Brain microvascular endothelial cell (primary cell): ENCODE measurements at places on chromosomes 6 and 20.
A peak's percentile ranks its signal among the peaks of the same experiment; 100 is the strongest.

- DNase-seq, result no peak
Measured at GRCh38 chr6:56659721-56660380, 17.2 kb upstream of the DST start.

GRCh38 chr6:11374036-11375010 is 141.9 kb upstream of the NEDD9 start:
- DNase-seq, result no peak

DNA sequence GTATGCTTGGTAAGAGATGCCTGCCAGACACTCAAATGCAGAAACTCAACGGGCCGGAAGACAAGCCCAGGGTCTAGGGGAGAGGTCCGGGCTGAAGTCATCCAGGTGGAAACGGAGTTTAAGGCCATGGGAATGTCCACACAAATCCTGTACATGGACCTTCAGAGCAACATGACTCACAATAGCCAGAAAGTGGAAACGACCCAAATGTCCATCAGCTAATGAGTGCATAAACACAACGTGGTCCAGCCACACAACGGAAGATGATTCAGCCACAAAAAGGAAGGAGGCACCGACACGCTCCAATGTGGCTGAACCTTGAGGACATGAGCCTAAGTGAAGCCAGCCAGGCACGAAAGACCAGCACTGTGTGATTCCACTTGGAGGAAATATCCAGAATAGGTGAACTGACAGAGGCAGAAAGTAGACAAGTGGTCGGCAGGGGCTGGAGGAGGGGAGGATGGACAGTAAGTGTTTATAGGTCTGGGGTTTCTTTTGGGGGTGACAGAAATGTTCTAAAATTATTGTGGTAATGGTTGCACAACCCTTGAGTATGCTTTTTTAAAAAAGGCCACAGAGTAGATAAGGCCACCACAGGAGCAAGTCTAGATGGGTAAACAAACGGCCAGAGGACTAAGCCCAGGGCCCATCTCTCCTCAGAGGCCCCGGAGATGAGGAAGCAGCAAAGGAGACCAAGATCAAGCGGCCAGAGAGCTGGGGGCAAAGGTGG is 105.6 kb downstream of the PREX1 start:
- peak; percentile 88 for DNase-seq

DNA sequence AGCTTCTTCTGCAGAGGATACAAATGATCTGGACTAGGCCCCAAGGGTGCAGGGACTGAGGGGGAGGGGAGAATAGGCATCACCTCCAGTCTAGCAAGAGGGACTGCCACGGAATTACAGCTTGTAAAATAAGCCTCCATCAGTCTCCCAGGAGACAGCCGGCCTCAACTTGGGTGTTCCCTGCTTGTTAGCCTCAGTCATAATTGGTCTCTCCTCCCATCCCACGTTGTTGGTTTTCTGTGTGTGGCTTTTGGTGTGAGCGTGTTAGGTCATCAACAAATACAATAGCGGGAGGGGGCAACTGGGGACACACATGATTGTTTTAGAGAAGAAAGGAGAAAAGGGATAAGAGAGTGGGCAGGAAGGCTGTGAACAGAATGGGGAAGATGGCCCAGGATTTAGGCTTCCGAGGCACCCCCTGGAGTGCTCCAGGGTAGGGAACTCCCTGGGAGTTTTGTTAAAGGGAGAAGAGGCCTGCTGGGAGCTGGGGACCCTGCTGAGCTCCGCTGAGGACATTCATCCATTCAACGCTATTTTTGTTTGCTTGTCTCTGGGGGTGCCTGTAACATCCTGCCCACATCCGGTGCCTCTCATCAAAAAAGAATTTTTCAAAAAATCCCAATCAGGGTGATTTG is 9.2 kb downstream of the FOXA2 start:
- DNase-seq, result no peak

- DNase-seq, result no peak
Measured at GRCh38 chr6:169858293-169858934, 107.0 kb downstream of the ERMARD start.

GRCh38 chr6:149895833-149896271 is 2.1 kb downstream of the RAET1E start:
- DNase-seq, result peak; percentile 53

DNA sequence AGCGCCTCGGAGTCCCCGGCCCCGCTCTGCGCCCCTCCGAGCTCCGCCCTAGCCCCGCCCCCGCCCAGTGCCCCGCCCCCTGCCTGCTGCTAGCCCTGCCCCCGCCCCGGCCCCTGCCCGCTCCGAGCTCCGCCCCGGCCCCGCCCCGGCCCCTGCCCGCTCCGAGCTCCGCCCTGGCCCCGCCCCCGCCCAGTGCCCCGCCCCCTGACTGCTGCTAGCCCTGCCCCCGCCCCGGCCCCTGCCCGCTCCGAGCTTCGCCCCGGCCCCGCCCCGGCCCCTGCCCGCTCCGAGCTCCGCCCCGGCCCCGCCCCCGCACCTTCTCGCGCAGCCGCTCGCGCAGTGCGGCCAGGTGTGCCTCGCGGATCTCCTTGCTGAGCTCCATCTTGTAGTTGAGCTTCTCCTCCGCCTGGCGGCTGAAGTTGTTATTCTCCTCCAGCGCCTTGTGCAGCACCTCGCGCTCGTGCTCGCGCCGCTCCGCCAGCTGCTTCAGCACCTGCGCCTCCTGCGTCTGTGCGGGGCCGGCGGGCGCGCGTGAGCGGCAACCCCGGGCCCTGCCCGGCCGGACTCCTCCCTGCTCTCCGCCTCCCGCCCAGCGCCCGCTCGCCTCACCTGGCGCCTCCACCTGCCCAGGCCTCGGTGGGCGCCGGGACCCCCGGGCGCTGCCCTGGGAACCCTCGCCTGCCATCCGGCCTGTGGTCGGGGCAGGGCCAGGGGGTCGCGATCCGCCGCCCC is 11.3 kb downstream of the STMN3 start:
- DNase-seq, result peak; percentile 54

- no peak for DNase-seq
Measured at GRCh38 chr6:25199544-25199943, 79.6 kb upstream of the CARMIL1 start.

- no peak for DNase-seq
Measured at GRCh38 chr6:116406678-116407345, 36.1 kb downstream of the DSE start.

- no peak for DNase-seq
Measured at GRCh38 chr20:2837221-2837960, 3.1 kb downstream of the PCED1A start.

DNA sequence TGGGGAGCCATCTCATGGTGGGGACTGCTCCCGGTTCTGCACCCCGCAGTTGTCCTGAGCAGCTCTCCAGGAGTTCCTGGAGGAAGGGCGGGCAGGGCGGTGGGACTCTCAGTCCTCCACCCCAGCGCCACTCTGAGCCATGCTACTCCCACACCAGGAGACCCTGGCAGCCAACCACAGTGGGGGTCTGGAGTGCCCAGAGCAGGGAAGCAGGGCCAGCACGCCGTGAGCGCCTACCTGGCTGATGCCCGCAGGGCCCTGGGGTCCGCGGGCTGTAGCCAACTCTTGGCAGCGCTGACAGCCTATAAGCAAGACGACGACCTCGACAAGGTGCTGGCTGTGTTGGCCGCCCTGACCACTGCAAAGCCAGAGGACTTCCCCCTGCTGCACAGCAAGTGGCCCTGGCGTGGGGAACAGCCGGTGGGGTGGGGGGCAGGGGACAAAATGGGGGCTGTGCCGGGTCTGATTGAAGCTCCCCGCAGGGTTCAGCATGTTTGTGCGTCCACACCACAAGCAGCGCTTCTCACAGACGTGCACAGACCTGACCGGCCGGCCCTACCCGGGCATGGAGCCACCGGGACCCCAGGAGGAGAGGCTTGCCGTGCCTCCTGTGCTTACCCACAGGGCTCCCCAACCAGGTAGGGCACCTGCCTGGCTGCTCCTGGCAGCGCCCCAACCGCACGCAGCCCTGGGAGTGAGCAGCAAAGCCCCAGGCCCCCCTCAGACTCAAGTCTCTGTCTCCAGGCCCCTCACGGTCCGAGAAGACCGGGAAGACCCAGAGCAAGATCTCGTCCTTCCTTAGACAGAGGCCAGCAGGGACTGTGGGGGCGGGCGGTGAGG is 1.6 kb upstream of the TNFRSF6B start:
- DNase-seq, result no peak

- no peak for DNase-seq
Measured at GRCh38 chr20:34389206-34389953, 26.3 kb downstream of the ITCH start.

DNA sequence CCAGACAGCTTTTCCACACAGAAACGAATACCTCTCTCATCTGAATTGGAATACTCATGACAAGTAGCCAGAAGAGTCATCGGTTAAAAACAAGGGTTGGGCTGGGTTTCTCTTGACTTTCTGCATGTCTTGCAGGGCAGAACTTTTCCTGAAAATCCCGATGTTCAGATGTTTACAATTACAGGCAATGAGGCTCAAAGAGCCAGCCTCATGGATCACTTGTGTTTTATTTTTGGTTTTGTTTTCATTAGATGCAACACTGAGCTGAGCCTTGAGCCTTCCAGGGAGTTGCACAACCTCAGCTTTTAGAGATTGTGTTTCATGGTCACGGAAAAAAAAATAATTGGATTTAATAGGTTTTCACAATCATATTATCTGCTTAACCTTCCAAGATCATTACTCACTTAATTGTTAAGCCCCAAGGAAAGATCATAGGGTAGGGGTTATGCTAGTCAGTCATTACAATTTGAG is 288.1 kb upstream of the PRDM1 start:
- peak; percentile 14 for DNase-seq

- DNase-seq, result peak; percentile 44
Measured at GRCh38 chr6:143410859-143411270, 39.6 kb downstream of the ADAT2 start.

GRCh38 chr20:47318586-47319516 is 37.6 kb downstream of the ZMYND8 start:
- peak; percentile 55 for DNase-seq

- DNase-seq, result no peak
Measured at GRCh38 chr6:154261688-154262397, 94.8 kb downstream of the IPCEF1 start.

GRCh38 chr6:120938876-120939472 is 395.3 kb downstream of the TBC1D32 start:
- no peak for DNase-seq

DNA sequence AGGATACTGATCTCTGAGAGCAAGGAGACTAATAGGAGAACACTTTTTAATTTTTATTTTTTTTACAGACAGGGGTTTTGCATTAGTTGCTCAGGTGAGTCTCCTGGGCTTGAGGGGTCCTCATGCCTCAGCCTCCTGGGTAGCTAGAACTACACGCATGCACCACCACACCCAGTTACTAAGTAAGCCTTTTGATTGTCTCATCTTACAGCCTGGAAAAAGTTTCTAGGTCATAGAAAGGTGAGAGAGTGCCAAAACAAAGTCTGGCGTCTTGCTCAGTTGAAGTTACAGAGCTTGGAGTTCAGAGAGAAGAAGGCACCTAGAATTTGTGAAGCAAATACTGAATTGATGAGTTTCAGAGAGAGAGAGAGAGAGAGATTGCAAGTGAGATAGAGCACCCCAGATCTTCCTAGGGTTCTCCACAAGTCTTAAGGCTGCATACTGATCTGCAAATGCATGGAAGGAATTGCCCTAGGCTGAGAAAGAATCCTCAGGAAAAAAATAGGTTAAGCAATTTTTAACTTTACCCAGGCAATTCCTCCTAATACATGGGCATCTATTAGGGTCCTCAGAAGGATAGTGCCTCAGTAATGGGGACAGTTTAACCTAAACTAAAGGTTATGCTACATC is 37.6 kb upstream of the PHIP start:
- no peak for DNase-seq

- DNase-seq, result no peak
Measured at GRCh38 chr20:57559658-57560553, 1.0 kb upstream of the PCK1 start.

GRCh38 chr6:43680308-43681200 is 7.0 kb downstream of the MRPS18A start:
- no peak for DNase-seq

- DNase-seq, result no peak
Measured at GRCh38 chr6:42756722-42757121, 10.8 kb upstream of the TBCC start.

DNA sequence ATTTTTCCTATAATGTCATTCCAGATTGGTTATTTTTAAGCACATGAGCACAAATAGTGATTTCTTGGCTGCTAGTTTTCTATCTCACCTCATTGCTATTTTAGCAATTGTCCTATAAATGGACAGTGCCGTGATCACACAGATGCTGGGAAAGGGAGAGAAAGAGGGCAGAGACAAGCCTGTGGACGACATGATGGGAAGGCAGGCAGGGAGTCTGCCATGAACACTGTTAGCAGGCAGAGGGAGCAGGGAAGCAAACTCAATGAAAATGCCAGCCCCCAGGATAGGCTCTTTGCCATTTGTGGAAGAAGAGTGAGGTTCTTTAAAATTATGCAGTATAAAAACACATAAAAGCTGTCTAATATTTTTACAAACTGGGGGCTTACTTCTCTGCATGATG is 96.8 kb downstream of the ADTRP start:
- DNase-seq, result no peak

GRCh38 chr6:136113736-136114173 is 136.4 kb downstream of the MTFR2 start:
- DNase-seq, result peak; percentile 93

DNA sequence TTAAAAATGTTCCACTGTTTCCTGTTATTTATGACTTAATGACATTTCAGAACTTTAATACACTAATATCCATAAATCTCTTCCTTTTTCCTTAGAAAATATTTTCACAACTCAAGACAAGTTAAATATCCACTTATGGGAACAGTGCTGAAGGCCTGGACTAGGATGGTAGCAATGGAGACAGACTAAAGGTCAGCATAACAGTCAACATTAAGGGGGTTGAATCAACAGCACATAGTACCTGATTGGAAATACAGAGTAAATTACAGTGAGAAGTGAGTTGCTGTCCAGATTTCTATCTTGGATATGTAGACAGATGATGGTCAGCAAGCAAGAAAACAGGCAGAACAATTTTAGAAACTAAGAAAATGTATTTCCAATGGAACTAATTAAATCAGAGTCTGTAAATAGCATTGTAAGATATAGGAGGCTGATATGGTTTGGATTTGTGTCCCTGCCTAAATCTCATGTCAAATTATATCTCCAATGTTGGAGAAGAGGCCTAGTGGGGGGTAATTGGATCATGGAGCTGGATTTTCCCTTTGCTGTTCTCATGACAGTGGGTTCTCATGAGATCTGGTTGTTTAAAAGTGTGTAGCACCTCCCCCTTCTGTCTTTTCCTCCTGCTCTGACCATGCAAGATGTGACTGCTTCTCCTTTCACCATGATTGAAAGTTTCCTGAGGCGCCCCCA is 682.7 kb downstream of the MAFB start:
- DNase-seq, result no peak

DNA sequence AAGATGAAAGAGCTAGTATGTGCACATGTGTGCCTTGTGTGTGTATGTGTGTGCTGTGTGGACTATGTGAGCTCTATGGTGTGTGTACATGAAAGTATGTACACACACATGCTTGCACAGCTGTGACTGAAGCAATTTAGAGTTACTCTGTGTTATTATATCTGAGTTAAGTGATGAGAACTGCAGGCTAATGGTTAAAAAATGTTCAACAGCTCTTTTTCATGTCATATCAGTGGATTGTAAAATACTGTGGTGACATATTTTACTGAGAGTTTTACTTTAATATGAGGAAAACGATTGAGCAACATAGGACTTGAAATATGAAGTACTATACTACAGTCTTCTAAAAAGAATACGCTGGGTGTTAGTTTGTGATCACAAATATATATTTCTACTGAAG is 195.7 kb upstream of the KCNK16 start:
- peak; percentile 5 for DNase-seq

- DNase-seq, result peak; percentile 5
Measured at GRCh38 chr6:50822078-50822476, 3.4 kb downstream of the TFAP2B start.

GRCh38 chr20:25278636-25279361 is 30.9 kb downstream of the PYGB start:
- DNase-seq, result no peak
